Activated CD4-positive, alpha-beta T cell treated with anti-CD3 and anti-CD28 coated beads, Interleukin-2, Interleukin-6, amounts not matched to agents 100 ng/mL and 50 ng/mL, durations not matched to agents 16 hours and 8 hours (primary cell): ENCODE measurements at places on chromosomes 2 and 18.

GRCh38 chr18:76487070-76487469 is 8.0 kb downstream of the ZNF516 start:
- DNase-seq = no peak

DNA sequence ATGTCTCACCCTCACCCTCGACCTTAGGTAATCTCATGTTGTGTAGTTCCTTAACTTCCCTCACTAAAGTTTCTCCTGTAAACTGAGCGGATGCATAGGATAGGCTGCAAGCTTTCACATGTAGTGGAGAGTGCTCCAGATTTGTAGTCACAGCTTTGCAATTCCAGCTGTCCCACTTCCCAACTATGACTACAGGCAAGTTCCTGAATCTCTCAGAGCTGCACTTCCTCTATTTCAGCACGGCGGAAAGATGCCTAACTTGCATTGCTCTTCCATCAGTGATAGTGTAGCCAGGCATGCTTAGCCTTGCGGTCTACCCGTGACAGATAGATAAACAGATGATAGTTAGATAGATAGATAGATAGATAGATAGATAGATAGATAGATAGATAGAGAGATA is 183.1 kb upstream of the CCDC68 start:
- no peak for DNase-seq

DNA sequence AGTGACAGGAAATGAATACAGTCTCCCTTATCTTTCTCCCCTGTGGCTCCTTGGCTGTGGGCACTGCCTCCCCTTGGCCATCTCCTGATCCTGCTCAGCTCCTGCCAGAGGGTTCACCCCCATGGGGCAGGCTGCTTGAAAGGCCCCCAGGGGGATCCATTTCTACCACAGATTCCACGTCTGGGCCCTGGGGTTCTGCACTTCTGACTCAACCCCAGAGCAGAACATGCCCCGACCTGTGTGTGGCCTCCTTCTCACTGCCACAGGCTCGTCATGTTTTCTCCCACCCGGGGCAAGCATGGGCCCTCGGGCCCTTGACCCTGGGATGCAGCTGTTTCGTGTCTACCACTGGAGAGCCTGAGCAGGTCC is 122.2 kb downstream of the ACKR3 start:
- no peak for DNase-seq

GRCh38 chr2:210503725-210504191 is 27.2 kb upstream of the LANCL1 start:
- no peak for DNase-seq

DNA sequence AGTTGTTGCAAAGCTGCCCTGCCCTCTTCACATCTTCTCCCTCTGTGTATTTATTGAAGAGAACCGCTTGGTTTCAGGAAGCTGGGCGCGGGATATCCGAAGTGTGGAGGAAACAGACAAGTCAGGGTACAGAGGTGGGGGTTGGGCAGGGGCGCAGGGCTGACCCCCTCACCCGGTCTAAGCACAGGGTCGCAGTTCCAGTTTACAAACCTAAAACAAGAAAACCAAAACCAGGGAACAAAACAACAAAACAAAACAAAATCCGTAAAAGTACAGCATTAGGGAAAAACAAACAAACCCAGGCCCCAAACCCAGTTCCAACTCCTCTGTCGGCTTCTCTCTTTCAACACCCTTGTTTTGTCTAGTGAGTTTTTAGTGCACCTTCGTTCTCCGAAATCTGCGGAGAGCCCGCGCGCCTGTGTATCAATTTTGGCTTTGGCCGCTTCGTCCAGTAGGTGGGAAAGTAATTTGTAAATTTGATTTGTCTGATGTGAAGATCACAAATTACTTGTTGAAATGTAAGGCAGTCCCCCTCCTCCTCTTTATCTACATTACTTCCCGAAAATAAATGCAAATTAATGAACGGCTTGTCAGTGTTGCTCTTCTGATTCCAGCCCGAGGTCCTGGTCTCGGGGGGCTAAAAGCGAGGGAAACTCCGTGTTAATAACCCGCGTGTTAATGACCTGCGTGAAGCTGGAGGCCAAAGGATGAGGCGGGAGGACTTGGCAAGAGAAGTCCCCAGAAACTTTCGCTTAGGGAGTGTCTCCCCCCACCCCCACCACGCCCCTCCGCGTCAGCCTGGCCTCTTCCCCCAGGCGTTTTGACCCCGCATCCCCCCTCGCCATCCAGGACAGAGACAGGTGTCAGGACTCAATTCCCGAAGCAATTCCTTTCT is 6.9 kb downstream of the OTX1 start:
- DNase-seq = no peak

GRCh38 chr2:221075203-221075602 is 496.9 kb downstream of the EPHA4 start:
- DNase-seq = no peak

- no peak for DNase-seq
Observed at GRCh38 chr2:8598295-8599165, 83.3 kb upstream of the ID2 start.

GRCh38 chr18:56112013-56112749 is 524.2 kb upstream of the TCF4 start:
- DNase-seq = peak; percentile 85

GRCh38 chr2:43218155-43218701 is 8.2 kb downstream of the ZFP36L2 start:
- DNase-seq = no peak

DNA sequence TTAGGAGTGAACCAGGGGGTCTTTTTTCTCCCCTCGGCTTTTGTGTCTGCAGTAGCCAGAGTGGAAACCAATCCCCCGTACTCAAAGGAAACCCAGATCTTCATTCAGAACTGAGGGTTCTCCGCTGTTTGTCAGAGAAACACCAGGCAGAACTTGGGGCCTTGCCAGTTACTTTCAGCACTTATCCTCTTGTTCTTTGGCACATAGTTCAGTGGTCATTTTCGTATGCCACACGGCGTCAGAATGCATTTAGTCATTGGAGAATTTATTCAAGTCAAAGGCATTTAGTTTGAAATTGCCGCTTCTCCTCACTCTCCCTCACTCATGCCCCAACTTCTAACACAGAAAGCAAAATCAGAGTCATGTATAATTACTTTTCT is 102.9 kb downstream of the CABLES1 start:
- DNase-seq = no peak

- DNase-seq = peak; percentile 77
Observed at GRCh38 chr2:68466361-68466777, 725 bp downstream of the FBXO48 start.

DNA sequence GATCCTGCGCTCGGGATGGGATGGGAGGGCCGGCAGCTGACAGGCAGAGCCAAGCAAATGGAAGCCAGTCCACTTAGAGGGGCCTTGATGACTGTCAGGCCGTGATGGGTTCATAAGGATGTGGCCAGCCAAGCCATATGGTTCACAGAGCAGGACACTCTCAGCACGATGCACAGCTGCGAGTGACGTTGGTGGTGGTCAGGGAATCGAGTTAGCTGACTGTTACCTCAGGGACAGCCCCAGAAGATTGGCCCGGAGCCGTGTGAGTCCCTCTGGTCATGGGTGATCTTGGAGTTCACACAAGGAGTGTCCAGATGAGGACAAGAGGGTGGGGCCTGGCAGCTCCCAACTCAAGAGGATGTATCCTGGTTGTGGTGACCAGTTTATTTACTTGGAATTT is 70.2 kb downstream of the TPGS2 start:
- DNase-seq = no peak

DNA sequence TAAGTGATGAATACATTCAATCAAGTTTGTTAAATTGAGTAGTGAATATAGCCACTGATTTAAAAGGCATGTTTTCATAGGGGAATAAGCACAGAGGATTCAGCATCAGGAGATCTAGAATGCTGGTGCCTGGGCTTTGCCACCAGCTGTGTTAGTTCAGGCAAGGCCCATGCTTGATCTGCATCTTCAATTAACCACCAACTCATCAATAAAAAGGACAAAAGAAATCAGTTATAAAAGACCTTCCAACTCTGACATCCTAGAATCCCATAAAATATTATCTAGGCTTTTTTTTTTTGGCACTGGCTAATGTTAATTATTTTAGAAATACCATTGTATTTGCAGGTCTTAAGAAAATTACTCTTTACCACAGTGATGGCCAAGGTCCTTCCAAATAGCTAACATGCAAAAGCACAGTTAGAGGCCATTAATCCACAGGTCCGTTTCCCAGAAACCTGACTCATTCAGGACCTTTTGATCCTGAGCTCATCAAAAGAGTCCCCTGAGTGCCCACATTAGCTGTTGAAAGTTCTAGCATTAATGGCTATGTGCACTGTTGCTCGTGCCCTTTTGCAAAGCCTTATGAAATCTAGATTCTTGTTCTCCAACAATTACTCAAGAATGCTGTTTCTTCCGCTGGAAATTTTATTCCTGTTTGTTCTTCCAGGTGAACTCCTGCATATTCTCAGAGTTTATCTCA is 170.0 kb downstream of the CYRIA start:
- no peak for DNase-seq

GRCh38 chr18:7733642-7734041 is 166.5 kb downstream of the PTPRM start:
- DNase-seq = no peak

- DNase-seq = no peak
Observed at GRCh38 chr2:147348931-147349555, 495.8 kb upstream of the ACVR2A start.

- no peak for DNase-seq
Observed at GRCh38 chr2:128538396-128538795, 219.7 kb upstream of the HS6ST1 start.

GRCh38 chr18:77114415-77115191 is 18.0 kb downstream of the MBP start:
- DNase-seq = no peak

- DNase-seq = no peak
Observed at GRCh38 chr2:227853204-227853629, 18.2 kb upstream of the DAW1 start.

- no peak for DNase-seq
Observed at GRCh38 chr2:160376576-160376975, 117.0 kb downstream of the RBMS1 start.

DNA sequence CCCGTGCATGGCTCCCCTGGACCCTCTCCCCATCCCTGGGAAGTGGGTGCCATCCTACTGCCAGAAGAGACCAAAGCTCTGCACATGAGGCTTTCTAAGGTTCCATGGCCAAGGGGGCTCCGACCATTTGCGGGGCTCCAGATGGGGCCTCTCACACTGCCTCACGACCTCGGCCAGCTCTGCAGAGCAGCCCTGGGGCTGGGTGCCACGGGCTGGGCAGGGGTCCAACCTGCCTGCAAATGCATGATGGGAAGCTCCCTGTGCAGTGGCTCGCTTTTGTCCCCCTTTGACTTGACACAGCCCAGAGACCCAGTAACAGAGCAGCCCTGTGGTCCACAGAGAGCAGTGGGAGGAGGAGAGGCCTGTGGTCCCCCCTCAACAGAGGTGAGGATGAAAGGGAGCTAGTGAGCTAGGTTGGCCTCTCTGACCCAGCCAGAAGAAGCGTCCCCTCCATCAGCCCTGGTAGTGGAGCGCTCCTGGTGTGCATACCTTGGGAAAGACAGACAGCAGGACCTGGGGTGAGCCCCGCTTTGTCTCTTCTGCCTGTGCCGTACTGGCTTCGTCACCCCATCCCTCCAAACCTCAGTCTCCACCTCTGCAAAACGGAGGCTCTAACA is 174.1 kb downstream of the DDX1 start:
- DNase-seq = no peak

GRCh38 chr18:35045806-35046205 is 4.6 kb downstream of the MAPRE2 start:
- no peak for DNase-seq

DNA sequence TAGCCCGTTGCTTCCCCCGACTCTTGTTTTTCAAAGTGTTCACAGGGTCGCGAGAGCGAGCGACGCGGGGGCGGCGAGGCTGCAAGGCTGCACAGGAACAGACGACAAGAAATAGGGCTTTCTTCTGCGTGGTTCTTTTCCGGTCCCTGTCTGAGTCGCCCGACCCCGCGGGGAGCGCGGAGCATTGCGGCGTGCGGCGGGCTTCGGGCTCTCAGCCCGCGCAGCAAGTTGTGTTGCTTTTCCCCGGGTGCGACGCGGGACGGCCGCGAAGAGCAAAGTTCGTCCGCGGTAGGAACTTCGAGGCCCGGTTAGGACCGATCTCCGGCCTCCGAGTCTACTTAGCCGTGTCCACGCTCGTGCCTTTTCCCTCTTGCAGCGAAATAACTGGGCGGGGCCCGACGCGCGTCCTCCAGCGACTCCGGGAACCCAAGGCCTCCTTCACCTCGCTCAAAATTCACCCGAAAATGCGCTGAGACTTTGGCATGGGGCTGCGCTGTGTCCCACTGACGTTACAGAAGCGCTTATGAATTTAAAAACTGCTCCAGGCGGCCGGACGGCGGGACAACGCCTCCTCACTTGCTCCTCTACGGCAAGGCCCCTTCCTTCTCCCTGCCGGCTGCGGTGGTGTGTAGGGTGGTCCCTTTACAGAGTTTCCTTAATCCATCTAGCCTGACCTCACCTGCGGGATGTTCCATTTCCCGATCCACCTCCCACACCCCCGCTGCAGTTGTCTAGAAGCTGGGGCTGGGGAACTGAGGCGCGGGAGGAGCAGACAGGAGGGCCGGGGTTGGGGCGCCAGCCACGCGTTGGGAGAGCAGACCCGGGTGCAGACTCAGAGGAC is 1.5 kb upstream of the BCL2L11 start:
- DNase-seq = no peak

- no peak for DNase-seq
Observed at GRCh38 chr2:20035955-20036666, 15.3 kb downstream of the LAPTM4A start.

DNA sequence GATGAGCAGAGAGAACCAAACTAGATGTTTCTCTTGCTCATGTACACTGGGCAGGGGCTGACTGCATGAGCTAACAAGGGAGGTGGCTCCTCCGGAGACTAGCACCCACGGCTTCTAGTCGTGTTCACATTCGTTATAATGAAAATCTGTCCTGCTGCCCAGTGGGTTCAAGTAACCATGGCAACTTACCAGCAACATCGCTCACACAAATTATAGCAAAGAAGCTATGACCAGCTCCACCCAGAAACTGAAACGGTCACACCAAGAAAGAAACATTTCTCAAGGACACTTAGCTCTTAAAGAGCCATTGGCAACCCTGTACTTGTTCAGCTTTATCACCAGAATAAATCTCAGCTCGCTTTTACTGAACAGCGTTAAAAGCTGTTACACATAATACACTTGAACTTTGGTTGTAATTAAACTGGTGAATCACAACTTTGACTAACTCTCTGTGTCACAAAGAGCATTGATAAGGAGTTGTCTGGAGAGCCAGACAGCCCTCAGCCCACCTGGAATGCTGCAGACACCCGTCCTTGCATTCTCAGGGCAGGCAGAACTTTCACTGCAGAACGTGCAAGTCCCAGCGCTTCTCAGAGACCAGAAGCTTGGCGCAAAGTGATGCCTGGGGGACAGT is 141.2 kb downstream of the PID1 start:
- no peak for DNase-seq

DNA sequence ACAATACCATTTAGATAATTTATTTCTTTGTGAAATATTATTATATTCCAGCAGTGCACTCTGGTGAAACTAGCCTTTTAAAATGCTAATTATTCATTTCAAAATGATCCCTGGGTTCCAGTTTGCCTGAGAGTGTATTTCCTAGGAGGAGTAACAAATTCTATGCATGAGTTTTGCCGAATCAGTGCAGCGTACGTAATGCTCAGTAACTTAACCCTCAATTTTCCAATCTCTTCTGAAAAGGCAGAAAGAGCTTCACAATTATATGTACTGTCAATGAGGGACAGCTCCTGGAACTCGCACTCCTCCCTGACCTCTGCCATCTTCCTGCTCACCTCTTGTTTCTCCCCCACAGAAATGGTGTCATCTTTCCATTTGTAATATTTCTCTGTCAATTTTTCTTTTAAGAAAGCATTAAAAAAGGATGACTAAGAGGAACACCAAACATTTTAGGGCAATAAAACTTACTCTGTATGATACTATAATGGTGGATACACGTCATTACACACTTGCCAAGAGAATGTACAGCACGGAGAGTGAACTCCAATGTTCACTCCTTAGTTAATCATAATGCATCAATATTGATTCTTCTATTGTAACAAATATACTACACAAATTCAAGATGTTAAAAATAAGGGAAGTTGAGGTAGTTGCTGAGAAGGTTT is 25.7 kb upstream of the XIRP2 start:
- no peak for DNase-seq
